ENCODE measurements at places on chromosomes 2 and 18.

- no peak for DNase-seq
Measured at GRCh38 chr2:228665232-228665631, 483.7 kb upstream of the SPHKAP start.

- DNase-seq = no peak
Measured at GRCh38 chr2:237588044-237588696, 2.4 kb downstream of the RAB17 start.

DNA sequence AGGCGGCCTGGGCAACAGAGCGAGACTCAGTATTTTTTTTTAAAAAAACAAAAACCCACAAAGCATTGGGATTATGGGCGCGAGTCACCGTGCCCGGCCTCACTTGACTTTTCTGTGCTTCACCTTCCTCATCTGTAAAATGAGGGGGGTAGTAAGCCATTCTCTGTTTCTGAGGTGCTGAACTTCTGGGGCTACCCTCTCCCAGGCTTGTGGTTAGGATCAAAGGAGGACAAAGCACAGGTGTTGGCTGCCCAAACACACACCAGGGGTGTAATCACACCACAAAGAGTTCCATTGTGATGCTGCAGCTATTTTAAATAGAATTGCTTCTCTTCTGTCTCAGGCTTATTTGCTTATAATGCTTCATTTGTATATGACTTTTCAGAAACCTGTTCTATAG, 35.8 kb upstream of the INHBB start:
- peak; percentile 81 for DNase-seq

- DNase-seq = no peak
Measured at GRCh38 chr2:196293751-196294515, 122.6 kb upstream of the STK17B start.

GRCh38 chr2:107595749-107596148, 230.9 kb upstream of the RGPD4 start:
- DNase-seq = no peak

DNA sequence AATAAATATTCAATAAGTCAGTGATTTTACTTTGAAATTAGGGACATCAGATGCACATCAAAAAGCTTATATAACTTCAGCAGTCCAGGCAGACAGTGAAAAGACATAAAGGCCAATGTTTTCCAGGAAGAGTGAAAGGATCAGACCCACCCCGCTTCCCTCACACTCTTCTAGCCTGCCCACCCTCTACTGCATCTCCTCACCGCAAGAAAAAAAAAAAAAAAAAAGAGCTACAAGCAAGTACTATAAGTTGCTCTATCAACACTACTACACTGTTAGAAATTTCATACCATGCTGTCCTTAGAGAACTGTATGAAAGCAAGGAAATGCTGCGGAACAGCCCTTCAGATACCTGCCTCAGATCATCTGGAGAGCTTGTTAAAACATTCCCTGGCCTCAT, 240.8 kb downstream of the ZEB2 start:
- DNase-seq = no peak
